ENCODE measurements at places on chromosomes 2 and 18. TPM values are rescaled to one million over a fixed set of nuclear protein-coding genes. Genes with fewer than 3 reads are reported as not detected.

DNA sequence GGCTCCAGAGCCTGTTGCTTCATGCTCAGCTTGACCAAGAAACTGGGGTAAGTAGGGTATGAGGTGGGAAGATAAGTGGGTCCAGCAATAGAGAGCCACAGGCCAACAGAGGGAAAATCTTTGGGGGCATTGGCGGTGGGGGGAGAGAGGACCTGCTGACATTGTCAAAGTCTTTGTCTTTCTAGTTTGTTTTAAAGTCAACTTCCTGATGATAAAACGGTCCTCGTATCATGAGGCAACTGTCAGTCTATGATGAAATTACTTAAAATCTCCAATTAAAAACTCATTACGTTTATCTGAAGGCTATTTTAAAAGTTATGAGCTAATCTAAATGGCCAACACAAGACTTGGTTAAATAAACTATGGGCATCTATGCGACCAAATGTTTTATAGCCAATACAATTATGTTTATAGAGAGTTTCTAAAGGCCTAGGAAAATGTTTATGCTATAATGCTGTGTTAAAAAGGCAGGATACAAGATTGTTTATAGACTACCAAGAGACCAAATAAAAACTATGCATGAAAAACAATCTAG lies 84.4 kb upstream of the CD28 start:
- no peak for DNase-seq

DNA sequence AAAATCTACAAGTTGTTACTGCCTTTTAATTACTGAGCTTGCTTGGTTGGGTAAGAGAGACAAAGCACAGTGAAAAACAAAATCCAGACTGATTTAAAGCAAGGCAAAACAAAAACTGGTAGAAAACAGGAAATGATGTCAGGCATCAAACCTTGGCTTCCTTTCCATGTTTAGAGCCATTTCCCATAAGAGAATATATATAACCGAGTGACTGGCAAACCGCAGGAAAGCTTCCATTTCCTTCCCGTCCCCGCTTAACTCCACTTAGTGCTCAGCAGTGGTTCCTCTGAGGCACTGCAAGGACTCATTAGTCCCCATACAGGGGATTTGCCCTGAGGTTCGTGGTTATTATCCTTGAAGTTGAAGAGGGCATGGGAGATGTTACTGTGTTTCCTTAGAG lies 446.3 kb downstream of the LPIN1 start:
- no peak for DNase-seq

DNA sequence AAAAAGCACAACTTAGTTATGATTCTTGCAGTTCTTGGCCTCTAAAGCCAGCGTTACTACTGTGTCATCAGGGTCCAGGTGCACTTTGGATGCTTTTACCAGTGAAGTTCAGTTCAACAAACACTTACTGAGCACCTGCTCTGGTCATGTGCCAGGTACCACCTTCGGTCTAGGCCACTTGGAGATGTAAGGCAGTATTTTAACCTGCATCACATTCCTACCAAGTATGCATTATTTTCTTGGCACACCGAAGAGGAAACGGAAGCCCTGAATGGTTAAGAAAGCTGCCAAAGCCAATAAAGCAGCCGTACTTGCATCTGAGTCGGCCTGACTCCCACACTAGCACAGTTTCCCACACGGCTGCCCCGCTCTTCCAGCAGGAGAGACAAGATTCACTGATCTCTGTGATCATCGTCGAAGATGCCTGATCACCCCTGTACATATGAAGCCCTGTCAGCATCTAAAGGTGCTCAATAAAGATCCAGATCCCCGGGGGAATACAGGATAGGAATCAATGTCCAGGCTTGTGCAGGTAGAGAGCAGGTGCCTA lies 427.1 kb downstream of the EIPR1 start:
- DNase-seq: no peak

The TSPYL6 gene
- 0.07 TPM for polyA plus RNA-seq

DNA sequence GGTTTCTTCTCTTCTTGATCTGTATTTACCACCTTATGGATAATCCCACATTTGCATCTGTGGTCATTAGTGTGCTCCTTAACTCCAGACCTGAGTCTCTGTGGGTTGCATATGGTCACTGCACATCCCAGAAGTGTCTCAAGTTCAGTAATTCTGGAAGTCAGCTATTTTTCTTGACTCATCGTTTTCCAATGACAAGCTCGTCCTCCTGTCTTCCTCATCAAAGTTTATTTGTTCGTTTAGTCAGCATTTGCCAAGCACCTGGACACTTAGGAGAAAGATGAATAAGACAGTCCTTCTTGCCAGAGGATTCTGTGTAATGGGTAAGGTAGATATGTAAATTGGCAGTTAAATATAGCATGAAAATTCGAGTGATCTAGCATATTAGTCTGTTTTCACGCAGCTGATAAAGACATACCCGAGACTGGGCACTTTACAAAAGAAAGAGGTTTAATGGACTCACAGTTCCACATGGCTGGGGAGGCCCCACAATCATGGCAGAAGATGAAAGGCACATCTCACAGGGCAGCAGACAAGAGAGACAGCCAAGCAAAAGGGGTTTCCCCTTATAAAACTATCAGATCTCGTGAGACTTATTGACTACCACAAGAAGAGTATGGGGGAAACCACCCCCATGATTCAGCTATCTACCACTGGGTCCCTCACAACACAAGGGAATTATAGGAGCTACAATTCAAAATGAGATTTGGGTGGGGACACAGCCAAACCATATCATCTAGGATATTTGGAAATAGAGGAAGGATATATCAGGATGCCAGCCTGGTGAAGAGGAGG lies 19.4 kb downstream of the FASTKD2 start:
- no peak for DNase-seq

DNA sequence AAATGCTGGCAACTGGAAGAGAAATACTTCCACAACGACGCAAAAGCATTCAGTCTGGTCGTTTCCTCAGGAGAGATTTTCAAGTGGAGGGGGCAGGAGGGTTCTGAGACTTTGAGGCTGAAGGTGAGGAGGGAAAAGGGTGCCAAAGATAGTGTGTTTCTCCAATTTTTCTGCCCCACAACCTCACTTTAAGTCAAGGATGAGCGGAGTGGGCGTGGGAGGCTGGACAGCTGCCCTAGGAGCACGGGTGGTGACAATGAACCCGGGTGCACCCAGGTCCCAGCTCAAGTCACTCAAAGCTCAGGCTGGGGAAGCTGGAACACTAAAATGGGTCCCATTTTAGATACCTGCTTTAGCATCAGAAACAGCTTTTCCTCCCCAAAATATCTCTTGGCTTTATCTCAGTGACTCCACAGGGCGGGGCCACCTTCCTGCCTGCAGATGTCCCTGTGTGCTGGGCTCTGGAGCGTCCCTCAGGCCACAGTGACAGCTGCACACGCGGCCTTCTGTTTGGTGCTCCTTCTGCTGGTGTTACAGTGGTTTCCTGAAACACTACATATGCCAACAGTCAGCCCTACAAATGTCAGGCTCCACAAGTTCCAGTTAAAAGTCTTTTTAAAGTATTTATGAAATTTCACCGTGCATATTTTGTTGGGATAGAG lies 1.4 kb upstream of the MBP start:
- no peak for DNase-seq

DNA sequence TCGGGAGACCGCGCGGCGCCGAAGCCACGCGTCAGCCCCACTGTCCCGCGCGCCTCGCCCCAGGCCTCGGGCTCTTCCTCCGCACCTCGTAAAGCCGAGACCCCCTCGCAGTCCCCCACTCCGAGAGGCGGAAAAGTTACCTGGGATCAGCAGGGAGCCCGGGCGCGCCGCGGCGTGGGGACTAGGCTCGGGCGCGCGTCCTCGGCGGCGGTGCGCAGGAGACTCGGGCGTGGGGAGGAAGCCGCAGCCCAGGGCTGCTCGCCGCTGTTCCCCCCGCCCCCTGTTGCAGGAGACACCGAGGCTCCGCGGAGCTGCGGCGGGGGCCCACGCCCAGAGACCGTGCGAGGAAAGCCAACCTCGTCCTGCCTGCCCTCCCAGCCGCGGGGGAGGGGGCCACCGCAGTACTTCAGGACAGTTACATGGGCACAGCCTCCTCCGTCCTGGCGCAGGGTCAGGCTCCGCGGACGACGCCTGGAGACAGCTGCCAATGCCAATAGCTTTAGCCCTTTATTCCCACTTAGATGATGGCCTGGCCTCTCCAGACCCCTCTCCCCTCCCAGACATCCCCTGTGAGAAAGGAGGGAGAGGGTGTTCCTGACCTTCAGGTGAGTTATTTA lies at the start of gene EPB41L3:
EPB41L3 (minus strand) TSS at position 225 of the 617 bp plus-strand sequence. CDS start 54,814 bp downstream, outside the sequence.
- peak; percentile 35 for DNase-seq

- no peak for DNase-seq
These were observed 33.5 kb downstream of the GRHL1 start for GRCh38 chr2:9984871-9985480.

- DNase-seq: no peak
These were observed 121.6 kb downstream of the MTCL1 start for GRCh38 chr18:8826971-8827370.

The MC4R gene
- polyA plus RNA-seq: not detected

GRCh38 chr2:45953376-45954027 lies 302.0 kb downstream of the PRKCE start:
- DNase-seq: no peak

- DNase-seq: no peak
These were observed 15.0 kb downstream of the GLI2 start for GRCh38 chr2:120750488-120751210.

GRCh38 chr2:120867290-120868241 lies 131.9 kb downstream of the GLI2 start:
- DNase-seq: peak; percentile 83

GRCh38 chr2:204049635-204050034 lies 113.1 kb downstream of the ICOS start:
- no peak for DNase-seq

The ITPRIPL1 gene
- polyA plus RNA-seq: 4.7 TPM

- DNase-seq: no peak
These were observed 164.4 kb upstream of the MGAT5 start for GRCh38 chr2:134089454-134089853.

DNA sequence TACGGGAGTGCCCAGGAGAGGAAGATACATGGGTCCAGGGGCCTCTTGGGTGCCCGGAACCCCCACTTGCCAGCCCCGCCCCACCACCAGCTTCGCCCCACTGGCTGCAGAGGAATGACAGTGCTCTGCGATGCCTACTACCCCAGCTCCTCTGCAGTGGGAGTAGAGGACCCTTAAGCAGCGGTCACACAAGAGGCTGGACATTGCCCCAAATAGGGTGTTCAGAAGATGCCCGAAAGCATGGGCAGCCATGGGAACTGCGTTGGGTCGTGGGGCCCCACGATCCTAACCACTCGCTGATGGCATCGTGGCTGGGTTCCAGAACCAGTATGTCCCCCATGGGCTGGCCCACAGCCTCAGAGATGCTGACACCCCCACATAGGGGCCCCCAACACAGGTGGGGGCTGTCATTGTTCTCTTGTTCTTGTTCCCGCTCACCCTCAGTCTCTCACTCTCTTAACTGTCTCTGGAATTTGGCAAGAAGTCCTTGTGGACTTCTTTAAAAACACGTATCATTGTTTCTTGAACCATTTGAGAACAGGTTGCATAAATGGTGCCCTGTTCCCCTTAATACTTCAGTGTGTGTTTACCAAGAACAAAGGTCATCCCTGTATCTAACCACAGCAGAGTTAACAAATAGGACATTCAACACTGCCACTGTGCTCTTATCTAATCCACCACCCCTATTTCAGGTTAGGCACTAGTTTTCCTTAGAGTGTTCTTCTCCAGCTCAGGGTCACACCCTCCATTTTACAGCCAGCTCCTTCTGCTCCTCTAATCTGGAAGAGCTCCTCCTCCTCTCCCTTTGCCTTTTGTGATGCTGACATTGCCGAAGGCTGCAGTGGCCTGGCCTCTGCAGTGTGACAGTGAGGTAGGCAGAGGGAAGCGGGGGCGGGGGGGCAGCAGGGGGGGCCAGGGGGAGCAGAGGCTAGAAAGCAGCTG lies 76.3 kb downstream of the STPG4 start:
- DNase-seq: no peak

- DNase-seq: no peak
These were observed 51.6 kb upstream of the CPO start for GRCh38 chr2:206887745-206888144.

The AQP12A gene
- polyA plus RNA-seq: 0.92 TPM

GRCh38 chr2:52341732-52342131 lies 1309.8 kb upstream of the NRXN1 start:
- no peak for DNase-seq

GRCh38 chr2:29382486-29382885 lies 267.3 kb downstream of the CLIP4 start:
- DNase-seq: no peak

- no peak for DNase-seq
These were observed 5.5 kb downstream of the TMEM177 start for GRCh38 chr2:119684518-119684917.

The CAVIN2 gene
- 31.2 TPM for polyA plus RNA-seq

- no peak for DNase-seq
These were observed 73.1 kb upstream of the RBMS1 start for GRCh38 chr2:160566717-160567116.

DNA sequence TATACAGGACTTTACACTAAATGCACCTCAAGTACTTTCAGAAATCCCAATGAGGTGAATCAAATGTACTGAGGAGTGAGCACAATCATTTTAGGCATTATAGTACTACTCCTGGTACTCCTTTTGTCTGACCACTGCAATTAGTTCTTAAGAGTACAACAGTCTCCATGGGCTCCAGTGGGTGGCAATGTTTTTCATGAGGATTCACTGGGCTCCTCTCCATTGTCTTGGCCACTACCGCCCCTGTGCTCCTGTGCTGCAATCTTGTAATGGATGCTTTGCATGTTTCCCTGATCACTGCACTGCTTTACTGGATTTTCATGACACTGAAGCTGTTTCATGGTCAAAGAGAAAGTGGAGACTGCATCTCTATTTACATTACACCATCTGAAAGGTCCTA lies 268.5 kb upstream of the ZSWIM2 start:
- no peak for DNase-seq

DNA sequence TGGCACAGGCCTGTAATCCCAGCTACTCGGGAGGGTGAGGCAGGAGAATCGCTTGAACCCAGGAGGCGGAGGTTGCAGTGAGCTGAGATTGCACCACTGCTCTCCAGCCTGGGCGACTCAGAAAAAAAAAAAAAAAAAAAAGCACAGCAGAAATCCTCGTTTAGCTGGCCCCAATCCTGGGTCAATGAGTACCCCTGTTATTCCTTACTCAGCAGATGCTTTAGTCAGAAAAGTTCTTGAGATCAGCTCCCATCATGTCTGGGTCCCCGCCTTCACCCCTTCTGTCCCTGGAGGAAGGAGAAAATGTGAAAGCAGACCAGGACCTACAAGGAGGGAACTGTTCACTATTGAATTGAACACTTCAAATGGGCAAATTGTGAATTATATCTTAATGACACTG lies 16.4 kb upstream of the KCNG3 start:
- no peak for DNase-seq

The MARCHF4 gene
- polyA plus RNA-seq: 0.20 TPM

- DNase-seq: no peak
These were observed 12.7 kb upstream of the DUSP2 start for GRCh38 chr2:96157649-96158553.
